AG09309 (cell line): ENCODE measurements at places on chromosomes 1 and 21.

- DNase-seq: no peak
Measured at GRCh38 chr21:29145852-29146453, 15.5 kb downstream of the MAP3K7CL start.

GRCh38 chr1:185652348-185652747 is 81.8 kb upstream of the HMCN1 start:
- DNase-seq: no peak

- peak; percentile 31 for DNase-seq
Measured at GRCh38 chr21:41167348-41168342, at the start of gene BACE2. Gene BACE2 (plus strand): TSS chr21:41168160. CDS start chr21:41168264, 104 bp downstream.

DNA sequence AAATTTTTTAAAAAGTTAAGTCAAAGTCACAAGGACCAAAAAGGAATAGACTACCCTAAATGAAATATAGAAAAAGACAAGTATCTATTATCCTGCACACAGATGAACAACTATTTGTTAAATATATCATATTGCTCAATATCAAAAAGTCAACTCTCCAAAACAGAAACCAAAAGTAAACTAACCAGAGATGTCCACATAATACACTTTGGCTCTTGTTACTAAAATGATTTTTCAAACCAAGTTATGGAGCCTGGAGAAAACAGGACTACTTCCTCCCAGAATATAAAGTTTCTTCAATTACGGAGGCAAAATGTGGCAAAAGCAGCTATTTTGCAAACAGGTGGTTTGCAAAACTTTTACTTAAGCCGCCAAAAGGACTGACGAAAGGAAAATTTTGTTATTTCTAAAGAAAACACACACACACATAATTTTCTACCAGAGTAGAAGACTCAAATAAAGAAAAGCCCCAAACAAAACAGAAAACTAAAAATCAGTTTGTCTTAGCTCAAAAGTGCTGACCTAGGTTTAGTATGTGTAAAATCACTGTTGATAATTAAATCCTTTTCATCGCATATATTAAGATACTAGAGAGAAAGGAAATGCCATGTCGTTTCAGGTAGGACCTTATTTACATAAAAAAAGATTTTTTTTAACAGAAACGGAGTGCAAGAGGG is 1.1 kb downstream of the DPYD start:
- DNase-seq: no peak

DNA sequence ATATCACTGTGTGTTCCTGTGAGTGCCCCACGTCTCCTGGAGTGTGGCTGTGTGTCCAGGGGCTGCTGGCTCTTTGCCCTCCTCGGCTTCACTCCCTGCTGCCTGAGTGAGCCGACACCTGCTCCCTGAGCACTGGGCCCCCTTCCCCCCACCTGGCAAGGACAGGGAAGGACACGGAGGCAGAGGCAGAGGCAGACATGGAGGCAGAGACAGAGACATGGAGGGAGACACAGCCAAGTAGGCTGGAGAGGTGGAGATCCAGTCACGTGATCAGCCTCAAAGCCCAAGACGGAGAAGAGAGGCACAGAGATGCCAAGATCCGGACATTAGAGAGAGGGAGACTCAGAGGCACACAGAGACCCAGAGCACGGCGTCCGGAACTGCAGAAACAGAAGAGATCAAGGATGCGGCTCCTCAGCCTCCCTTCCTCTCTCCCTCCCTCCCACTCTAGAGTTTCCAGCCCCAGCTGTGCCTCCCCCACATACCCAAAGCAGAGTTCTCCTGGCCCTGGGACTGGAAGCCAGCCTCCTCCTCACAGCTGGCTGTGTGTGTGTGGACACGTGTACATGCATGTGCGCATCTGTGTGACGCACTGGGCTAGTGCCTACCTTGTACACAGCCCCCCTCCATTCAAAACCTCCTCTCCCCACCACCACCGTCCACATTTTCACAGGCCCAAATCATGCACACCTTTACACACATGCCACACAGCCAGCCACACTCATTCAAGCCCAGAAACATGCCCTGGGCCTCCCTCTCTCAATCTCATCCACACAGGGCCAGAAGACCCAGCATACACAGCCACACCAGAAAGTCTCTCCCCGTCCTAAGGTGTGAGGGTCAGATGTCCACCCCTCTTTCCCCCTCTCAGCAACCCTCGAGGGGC is 39.1 kb upstream of the WASF2 start:
- DNase-seq: no peak

DNA sequence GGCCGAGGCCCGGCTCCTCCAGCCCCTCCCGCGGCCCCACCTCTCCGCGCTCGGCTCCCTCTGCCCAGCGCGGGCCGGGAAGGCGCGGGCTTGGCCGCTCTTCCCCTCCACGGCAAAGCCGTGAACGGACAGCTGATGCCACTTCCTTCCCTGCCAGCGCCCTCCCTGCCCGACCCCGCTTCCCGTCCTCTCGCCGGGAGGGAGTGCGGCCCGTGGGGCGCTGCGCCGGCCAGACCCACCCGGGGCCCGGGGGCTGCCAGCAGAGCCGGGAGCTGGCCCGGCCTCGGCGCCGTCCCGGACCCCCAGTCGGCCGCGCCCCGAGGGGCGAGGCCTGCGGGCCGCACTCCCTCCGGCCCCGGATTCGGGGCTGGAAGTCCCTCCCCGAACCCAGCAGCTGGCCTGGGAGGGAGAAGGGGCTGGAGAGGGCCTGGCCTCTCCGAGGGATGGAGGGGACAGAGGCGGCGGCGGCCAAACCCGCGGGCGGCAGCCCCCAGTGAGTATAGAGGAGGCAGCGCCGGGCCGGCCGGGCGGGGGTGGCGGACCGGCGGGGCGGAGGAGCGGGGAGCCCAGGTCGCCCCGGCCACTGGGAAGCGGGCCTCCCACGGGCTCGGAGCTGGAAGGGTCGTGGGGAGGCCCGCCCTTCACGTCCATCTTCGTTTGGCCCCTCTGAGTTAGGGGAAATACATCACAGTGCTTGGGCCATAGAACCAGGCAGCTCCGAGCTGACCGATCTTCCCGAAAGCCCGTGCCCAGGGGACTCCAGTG is at the start of gene KIAA1614:
Gene KIAA1614, plus strand, starts transcription at position 97 of the 765 bp plus-strand sequence. Its CDS starts 347 bp downstream, at position 444.
- DNase-seq: no peak

DNA sequence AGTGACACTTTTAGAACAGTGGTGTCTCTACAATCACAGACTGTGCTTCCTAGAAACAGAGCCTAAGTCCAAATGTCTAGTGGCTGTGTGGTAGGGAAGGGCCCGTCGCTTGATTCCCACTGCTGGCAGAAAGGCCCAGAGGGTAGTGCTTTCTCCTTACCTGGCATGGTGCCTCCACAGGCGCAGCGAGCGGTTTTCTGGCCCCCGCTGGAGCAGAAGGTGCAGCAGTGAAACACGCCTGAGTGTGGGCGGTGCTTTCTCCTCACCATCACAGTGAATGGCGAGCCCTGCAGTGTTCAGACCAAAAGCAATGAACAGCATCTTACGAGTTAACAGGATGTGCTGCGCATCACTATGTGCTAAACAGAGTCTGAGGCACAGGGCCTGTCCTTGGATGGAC is 8.3 kb downstream of the TRIM45 start:
- DNase-seq: no peak

- no peak for DNase-seq
Measured at GRCh38 chr1:57546549-57547330, 122.9 kb upstream of the DAB1 start.

- DNase-seq: peak; percentile 76
Measured at GRCh38 chr1:204213668-204214662, at the start of gene GOLT1A. Gene GOLT1A (minus strand): TSS chr1:204213988. CDS start chr1:204213906, 82 bp downstream.

GRCh38 chr1:66381621-66382275 is 152.2 kb upstream of the SGIP1 start:
- DNase-seq: no peak

DNA sequence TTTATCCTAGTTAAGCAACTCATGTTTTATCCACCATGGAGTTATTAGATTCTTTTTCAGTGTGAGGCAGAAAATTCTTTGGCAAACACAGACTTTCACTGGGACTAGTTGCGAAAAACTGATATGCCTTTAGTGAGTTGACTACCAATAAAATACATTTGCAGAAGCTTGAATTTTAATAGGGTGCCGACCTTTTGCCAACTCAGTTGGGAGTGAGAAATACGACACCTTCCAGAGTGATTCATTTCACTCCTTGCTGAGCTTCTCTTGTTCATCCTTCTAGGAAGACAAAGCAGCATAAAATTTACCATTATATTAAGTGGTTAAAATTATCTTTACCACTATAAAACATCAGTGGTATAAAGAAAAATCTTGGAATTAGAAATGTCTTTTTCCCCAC is 1.2 kb upstream of the KRTAP23-1 start:
- DNase-seq: no peak

DNA sequence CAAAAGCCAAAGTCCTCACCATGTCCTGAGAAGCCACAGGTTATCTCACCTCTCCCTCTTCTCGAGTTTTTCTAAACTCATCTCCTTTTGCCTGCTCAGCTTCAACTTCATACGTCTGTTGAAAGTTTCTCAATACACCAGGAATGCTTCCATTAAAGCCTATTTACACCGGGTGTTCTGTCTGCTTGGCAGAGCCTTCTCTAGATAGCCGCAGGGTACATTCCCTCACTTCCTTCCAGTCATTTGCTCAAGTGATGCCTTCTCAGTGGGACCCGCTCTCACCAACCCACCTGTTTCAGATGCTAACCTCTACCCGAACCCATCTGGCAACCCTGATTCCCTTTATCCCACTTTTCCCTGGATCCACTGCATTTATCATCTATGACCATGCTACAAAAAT is 257.0 kb upstream of the ADGRL2 start:
- no peak for DNase-seq

GRCh38 chr1:243557866-243558265 is 292.2 kb downstream of the AKT3 start:
- DNase-seq: no peak

DNA sequence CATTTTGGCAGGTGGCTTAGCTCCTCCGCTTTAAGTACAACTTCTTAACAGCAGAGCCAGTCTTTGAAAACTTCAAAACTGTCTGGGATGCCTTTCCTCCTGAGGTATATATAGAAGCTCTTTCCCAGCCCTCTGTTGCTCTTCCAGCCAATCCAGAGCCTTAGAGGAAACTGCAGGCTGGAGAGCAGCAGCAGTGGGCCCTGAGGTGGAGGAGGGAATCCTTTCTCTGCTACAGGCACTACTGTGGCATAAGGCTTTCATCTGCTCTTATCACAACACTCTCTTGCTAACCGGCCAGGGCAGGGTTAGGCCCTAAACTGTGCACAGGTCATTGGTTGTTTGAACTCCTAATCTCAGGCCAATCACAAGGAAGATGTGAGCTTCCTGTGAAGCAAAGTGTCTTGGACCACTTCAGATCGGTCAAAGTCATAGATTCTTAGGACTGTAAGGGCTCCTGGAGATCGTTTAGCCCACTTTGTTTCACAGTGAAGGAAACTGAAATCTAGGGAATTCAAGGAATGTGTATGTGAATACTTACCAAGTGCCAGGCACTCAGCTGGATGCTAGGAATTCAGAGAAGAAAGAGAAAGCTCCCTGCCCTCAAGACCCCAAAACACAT is at the start of gene RGS5:
Gene RGS5, minus strand, starts transcription at position 84 of the 619 bp plus-strand sequence. Its CDS starts 81 bp downstream, at position 3.
- no peak for DNase-seq

DNA sequence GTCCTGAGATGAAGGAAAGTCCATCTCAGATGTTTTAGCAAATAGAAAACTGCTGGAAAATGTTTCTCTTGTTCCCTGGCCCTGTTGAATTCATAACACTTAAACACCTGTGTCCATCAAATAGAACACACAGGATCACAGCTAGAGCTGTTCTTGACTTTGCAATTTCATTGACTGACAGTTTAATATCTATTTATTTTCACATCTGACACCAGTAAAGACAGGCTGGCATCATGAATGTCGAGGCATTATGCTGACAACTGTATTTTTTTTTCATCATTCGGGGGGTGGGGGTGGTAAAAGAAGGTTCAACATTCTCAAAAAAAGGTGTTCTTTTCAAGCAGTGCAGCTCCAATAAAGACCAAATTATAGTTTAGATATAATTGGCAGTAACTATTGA is 591.2 kb upstream of the PTBP2 start:
- DNase-seq: no peak
